ENCODE measurements at places on chromosomes 1 and 21.
A peak's percentile ranks its signal among the peaks of the same experiment; 100 is the strongest.

GRCh38 chr1:61496501-61496900 is 228.4 kb downstream of the TM2D1 start:
- no peak for DNase-seq

GRCh38 chr1:243748706-243749283 is 101.2 kb downstream of the AKT3 start:
- DNase-seq, result peak; percentile 24

DNA sequence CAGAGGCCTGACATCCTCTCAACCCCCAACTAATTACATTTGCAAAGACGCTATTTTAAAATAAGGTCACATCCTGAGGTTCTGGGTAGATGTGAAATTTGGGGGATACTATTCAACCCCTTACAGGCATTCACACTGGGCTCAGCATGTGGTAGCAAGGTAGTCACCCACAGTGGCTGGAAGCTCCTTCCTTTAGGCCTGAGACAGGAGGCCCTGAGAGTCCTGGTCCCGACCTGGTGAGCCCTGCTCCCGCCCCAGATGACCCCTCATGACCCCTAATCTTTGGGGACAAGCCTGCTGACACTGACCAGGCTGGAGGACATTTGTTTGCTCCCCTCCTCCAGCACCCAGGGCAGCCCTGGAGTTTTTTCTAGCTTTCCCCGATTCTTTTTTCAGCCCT is 225.9 kb downstream of the DYRK1A start:
- no peak for DNase-seq

DNA sequence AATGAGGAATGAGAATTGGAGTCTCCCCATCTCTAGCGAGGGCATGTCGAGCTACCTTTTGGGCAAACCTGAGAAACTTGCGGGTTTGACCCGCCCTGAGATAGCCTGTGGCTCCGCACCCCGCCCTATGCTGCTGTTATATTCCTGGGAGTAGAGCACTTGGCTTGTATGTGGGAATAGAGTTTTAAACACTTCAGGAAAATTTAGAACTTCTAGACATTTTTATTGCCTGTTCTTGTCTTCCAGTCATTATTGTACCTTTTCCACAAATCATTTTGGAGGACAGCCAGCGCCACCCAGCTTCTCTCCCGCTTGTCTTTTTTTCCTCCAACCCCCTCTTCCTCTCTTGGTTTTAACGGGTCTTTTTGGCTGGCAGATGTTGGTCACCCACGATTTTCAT is 738 bp downstream of the GNPAT start:
- DNase-seq, result peak; percentile 3

Data from central memory CD4-positive, alpha-beta T cell (primary cell).